ENCODE measurements at places on chromosomes 5 and 9.

- DNase-seq, result no peak
These were observed 122.4 kb downstream of the LRRC70 start for GRCh38 chr5:62701036-62701435.

GRCh38 chr5:43780586-43780985, 177.6 kb downstream of the NNT start:
- DNase-seq, result no peak

GRCh38 chr5:81151546-81151945, 81.6 kb upstream of the CKMT2 start:
- DNase-seq, result no peak

- DNase-seq, result no peak
These were observed 17.2 kb downstream of the C5orf63 start for GRCh38 chr5:127055880-127056653.

GRCh38 chr5:172568308-172568910, 72.7 kb upstream of the NEURL1B start:
- no peak for DNase-seq

DNA sequence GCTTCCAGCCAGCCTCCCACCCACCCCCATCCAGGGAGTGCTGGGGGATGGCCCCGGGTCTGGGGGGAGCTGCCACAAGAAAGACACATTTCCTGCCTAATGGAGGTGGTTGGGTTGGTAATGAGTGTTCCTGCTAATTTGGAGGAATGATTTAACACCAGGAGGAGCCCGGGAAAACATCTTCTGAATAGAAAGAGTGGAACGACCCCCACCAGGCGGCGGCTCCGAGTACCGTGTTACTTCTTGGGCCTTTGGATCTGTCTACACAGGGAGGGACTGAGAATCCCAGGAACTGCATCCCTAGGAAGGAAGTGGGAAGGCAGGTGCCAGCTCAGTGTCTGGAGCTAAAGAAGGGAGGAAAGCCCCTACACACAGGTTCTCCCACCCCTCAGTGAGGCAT, 64.6 kb downstream of the TSPAN17 start:
- no peak for DNase-seq

DNA sequence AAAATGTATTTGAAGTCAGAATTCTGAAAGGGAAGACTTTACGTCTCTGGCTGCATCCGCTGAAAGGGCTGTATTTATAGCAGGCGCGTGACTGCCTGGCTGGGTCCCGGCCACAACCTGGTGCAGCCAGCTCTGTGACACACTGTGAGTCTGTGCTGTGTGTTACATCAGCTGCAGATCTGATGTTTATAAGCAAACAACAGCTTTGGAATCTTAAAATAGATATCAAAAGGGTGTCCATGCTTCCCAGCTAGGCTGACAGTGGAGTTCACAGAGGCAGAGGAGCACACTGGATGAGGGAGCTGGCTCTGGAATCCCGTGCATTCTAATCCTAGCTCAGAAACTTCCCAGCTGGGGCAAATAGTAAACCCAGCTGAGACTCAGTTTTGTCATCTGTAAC, 433.4 kb upstream of the BRINP1 start:
- DNase-seq, result peak; percentile 35

DNA sequence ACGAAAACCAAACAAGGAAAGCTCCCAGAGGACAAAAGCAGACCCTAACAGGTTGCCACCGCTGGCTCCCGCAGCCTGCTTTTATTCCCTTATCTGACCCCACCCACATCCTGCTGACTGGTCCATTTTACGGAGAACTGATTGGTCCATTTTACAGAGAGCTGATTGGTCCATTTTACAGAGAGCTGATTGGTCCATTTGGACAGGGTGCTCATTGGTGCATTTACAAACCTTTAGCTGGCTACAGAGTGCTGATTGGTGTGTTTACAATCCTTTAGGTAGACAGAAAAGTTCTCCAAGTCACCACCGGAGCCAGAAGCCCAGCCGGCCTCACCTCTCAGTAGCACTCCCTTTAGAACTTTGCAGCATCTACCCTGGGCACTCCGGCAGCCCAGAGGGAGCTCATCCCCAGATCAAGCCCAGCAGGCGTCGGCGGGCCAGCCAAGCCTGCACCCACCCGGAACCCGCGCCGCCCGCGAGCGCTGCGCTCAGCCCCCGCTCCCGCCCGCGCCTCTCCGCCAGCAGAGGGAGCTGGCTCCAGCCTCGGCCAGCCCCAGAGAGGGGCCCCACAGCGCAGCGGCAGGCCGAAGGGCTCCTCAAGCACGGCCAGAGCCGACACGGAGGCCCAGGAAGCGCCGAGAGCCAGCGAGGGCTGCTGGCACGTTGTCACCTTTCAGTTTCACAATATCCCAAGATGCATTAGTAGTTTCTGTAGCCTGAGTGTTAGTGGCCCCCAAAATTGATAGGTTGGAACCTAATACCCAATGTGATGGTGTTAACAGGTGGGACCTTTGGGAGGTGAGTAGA, 35.3 kb upstream of the CLPTM1L start:
- no peak for DNase-seq

DNA sequence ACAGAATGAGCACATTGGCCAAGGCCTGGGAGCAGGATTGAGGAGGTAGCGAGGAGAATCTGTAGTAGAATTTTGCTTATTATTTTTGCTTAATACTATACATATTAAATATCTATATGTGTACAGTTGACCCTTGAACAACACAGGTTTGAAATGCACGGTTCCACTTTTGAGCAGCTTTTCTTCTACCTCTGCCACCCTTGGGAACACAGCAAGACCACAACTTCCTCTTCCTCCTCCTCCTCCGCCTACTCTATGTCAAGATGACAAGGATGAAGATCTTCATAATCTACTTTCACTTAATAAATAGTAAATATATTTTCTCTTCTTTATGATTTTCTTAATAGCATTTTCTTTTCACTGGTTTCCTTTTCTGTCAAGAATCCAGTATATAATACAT, 541.4 kb downstream of the KCTD16 start:
- no peak for DNase-seq
